ENCODE measurements at places on chromosomes 3 and 15. TPM values are rescaled to one million over a fixed set of nuclear protein-coding genes. Genes with fewer than 3 reads are reported as not detected.

The SLC28A1 gene
- not detected for total RNA-seq

The PLD1 gene
- 61.4 TPM for total RNA-seq

The NECTIN3 gene
- 11.4 TPM for total RNA-seq

The ABHD17C gene
- total RNA-seq: 2.8 TPM

The TMEM207 gene
- total RNA-seq: not detected

The CCDC39 gene
- total RNA-seq: not detected

The PLAAT1 gene
- total RNA-seq: 7.0 TPM

The FRMD5 gene
- 46.8 TPM for total RNA-seq

The UNC13C gene
- 0.16 TPM for total RNA-seq

The KBTBD13 gene
- 4.1 TPM for total RNA-seq

The LARP6 gene
- 73.1 TPM for total RNA-seq

The CCR9 gene
- total RNA-seq: not detected

The AHSG gene
- not detected for total RNA-seq

All from heart left ventricle (tissue), 16 donors.